ENCODE measurements at places on chromosomes 12 and 14. TPM values are rescaled to one million over a fixed set of nuclear protein-coding genes. Genes with fewer than 3 reads are reported as not detected.

The ABCD2 gene
- 5.0 TPM for total RNA-seq

DNA sequence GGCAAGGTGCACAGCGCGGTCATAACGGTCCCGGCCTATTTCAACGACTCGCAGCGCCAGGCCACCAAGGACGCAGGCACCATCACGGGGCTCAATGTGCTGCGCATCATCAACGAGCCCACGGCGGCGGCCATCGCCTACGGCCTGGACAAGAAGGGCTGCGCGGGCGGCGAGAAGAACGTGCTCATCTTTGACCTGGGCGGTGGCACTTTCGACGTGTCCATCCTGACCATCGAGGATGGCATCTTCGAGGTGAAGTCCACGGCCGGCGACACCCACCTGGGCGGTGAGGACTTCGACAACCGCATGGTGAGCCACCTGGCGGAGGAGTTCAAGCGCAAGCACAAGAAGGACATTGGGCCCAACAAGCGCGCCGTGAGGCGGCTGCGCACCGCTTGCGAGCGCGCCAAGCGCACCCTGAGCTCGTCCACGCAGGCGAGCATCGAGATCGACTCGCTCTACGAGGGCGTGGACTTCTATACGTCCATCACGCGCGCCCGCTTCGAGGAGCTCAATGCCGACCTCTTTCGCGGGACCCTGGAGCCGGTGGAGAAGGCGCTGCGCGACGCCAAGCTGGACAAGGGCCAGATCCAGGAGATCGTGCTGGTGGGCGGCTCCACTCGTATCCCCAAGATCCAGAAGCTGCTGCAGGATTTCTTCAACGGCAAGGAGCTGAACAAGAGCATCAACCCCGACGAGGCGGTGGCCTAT, 875 bp downstream of the HSPA2 start:
- DNase-seq: peak; percentile 6

- peak; percentile 60 for DNase-seq
Observed at GRCh38 chr14:53109105-53110041, 43.8 kb downstream of the DDHD1 start.

GRCh38 chr14:66383771-66384170, 102.4 kb upstream of the CCDC196 start:
- no peak for DNase-seq

Measured in CD8-positive, alpha-beta memory T cell (primary cell).